ENCODE measurements at places on chromosomes 16 and 17. TPM values are rescaled to one million over a fixed set of nuclear protein-coding genes. Genes with fewer than 3 reads are reported as not detected.

Gene ZNF629
- 6.8 TPM for total RNA-seq

Gene CTF1
- total RNA-seq, result 2.7 TPM

Gene FAM234A
- total RNA-seq, result 122 TPM

Gene ASPHD1
- 12.5 TPM for total RNA-seq

Gene ABCA6
- total RNA-seq, result 4.5 TPM

Gene CHD9NB
- total RNA-seq, result 2.2 TPM

Gene HOXB6
- total RNA-seq, result 5.3 TPM

Gene RBFOX1
- not detected for total RNA-seq

Gene RUNDC1
- total RNA-seq, result 13.3 TPM

Gene HOXB13
- total RNA-seq, result under 0.01 TPM

Gene GAS2L2
- not detected for total RNA-seq

Gene CRHR1
- total RNA-seq, result not detected

Gene NPIPB8
- not detected for total RNA-seq

Gene KRT23
- total RNA-seq, result 0.28 TPM

Gene RHBDL1
- total RNA-seq, result 6.5 TPM

Gene OTOP2
- total RNA-seq, result not detected

Gene ITGAL
- total RNA-seq, result 0.89 TPM

Gene EFTUD2
- 92.1 TPM for total RNA-seq

Gene CD300H
- not detected for total RNA-seq

Gene TRPV3
- total RNA-seq, result 0.65 TPM

Gene ZSCAN10
- not detected for total RNA-seq

Gene HOXB2
- 4.5 TPM for total RNA-seq

Gene TMEM114
- total RNA-seq, result not detected

Gene ERN2
- not detected for total RNA-seq

Gene SOX15
- total RNA-seq, result 0.30 TPM

Gene SLC6A2
- total RNA-seq, result not detected

Gene MYH11
- total RNA-seq, result under 0.01 TPM

Gene CIITA
- total RNA-seq, result not detected

Gene PPP1R1B
- total RNA-seq, result not detected

Gene KCTD5
- 34.1 TPM for total RNA-seq

Gene FOXC2
- total RNA-seq, result 4.4 TPM

Gene HOXB4
- total RNA-seq, result 1.8 TPM

Gene NPB
- 1.5 TPM for total RNA-seq

Gene SLC12A4
- 119 TPM for total RNA-seq

Gene SGCA
- 2.1 TPM for total RNA-seq

Gene PRAC1
- total RNA-seq, result not detected

Gene CCDC47
- total RNA-seq, result 87.6 TPM

Gene TNP2
- not detected for total RNA-seq

Gene YBX2
- total RNA-seq, result not detected

Gene SKAP1
- 0.28 TPM for total RNA-seq

Gene EVI2B
- total RNA-seq, result not detected
